ENCODE measurements at places on chromosomes 6 and 20. TPM values are rescaled to one million over a fixed set of nuclear protein-coding genes. Genes with fewer than 3 reads are reported as not detected.
A peak's percentile ranks its signal among the peaks of the same experiment; 100 is the strongest.

GRCh38 chr6:98764373-98764911 is 69.9 kb upstream of the POU3F2 start:
- no peaks in the 10 kb centered on the region for H3K4me1 ChIP-seq
- DNase-seq = no peak
- H3K27me3 ChIP-seq = no peaks in the 10 kb centered on the region
- no peak overlapping the region for H3K4me3 ChIP-seq
- no peak overlapping the region for H3K27ac ChIP-seq

Gene DACT2
- total RNA-seq = not detected

DNA sequence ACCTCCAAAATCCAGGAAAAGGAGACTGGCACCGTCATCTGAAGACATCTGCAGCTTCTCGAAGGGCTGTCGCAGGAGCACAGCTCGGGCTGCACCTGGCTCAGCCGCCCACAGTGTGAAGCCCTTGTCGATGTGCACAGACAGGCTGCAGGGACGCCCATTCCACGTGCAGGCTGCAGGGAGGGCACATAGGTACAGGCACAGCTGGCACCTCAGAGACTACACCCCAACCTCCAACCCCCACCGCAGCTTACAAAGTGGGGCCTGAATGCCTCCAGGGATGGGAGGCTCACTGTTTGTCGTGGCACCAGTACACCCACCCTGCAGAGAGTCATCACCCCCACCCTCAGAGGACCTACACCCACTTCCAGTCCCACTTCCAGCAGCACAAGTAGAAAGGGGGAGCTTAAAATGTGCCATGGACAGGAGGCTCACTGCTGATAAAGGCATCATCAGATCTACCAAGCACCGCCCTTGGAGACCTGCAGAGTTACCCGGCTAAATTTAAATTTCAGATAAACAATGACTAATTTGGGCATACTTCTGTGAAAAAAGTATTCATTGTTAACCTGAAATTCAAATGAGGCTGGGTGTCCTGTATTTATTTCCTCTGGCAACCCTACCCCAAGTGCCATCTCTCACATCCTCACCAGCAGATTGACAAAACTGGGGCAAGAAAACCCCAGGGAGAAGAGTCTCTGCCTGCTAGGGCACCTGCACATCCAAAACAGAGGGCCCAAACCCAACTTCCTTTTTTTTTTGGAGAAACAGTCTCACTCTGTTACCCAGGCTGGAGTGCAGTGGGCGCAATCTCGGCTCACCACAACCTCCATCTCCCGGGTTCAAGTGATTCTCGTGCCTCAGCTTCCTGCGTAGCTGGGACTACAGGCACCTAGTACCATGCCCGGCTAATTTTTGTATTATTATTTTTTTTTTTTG is 7.7 kb upstream of the CDK5RAP1 start:
- peak overlapping the region; percentile 99 for H3K27ac ChIP-seq
- peak; percentile 96 for DNase-seq
- H3K36me3 ChIP-seq = peaks cover 47% of the 10 kb centered on the region
- peak overlapping the region; percentile 67 for H3K4me3 ChIP-seq

DNA sequence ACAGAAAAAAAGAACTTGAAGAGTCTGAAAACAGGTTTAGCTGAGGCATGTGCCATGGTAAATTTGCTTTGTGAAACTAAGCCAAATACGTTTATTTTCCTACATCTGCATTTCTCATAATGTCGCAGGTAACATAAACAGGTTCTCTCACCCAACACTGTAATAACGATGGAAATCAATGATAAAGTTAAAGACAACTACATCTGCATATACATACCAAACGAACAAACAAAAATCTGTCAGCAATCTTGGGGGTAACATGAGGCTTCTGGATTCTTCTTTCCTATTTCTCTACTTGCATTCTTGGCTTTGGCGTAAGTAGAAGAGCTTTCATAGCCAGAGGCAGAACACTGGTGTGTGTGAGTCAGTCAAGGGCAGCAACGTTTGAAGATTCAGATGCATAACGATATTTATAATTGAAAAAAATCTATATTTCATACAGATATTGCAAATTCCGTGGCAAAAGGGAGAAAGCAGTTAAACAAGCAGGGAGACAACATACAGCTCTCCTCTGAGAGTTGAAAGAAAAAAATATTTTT is 195.1 kb downstream of the EDN1 start:
- no peak overlapping the region for H3K4me3 ChIP-seq
- no peaks in the 10 kb centered on the region for H3K36me3 ChIP-seq
- H3K27ac ChIP-seq = no peak overlapping the region
- H3K27me3 ChIP-seq = no peaks in the 10 kb centered on the region
- no peak for DNase-seq

- H3K27me3 ChIP-seq = no peaks in the 10 kb centered on the region
- no peaks in the 10 kb centered on the region for H3K36me3 ChIP-seq
- DNase-seq = no peak
These were observed 20.1 kb downstream of the PLCB1 start for GRCh38 chr20:8152183-8152582.

GRCh38 chr6:170290296-170291128 is at the start of gene DLL1:
Gene DLL1 (minus strand): TSS chr6:170291078. CDS start chr6:170290139, 939 bp downstream.
- no peaks in the 10 kb centered on the region for H3K27me3 ChIP-seq
- H3K4me3 ChIP-seq = peak within 1 kb of the TSS; percentile 69
- DNase-seq = peak; percentile 55

- DNase-seq = peak; percentile 53
- no peaks in the 10 kb centered on the region for H3K36me3 ChIP-seq
- no peaks in the 10 kb centered on the region for H3K27me3 ChIP-seq
- H3K4me1 ChIP-seq = peaks cover 4% of the 10 kb centered on the region
These were observed 44.7 kb downstream of the MYH7B start for GRCh38 chr20:35000311-35000921.

Gene ATF6B
- 51.3 TPM for total RNA-seq

DNA sequence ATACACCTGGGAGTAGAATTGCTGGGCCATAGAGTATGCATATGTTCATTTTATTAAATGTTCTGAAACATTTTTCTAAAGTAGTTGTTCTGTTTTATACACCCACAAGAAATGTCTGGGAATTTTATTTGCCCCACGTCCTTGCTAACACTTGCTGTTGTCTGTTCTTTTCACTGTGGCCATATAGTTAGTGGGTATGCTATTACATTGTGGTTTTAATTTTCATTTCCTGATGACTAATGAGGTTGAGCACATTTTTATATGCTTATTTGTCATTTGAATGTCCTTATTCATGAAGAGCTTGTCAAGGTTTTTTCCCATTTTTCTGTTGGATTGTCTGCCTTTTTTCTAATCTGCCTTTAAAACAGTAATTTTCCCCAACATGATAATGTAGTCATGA is 41.5 kb upstream of the TGM3 start:
- no peak overlapping the region for H3K4me3 ChIP-seq
- no peaks in the 10 kb centered on the region for H3K27me3 ChIP-seq
- no peak for DNase-seq
- H3K36me3 ChIP-seq = no peaks in the 10 kb centered on the region

DNA sequence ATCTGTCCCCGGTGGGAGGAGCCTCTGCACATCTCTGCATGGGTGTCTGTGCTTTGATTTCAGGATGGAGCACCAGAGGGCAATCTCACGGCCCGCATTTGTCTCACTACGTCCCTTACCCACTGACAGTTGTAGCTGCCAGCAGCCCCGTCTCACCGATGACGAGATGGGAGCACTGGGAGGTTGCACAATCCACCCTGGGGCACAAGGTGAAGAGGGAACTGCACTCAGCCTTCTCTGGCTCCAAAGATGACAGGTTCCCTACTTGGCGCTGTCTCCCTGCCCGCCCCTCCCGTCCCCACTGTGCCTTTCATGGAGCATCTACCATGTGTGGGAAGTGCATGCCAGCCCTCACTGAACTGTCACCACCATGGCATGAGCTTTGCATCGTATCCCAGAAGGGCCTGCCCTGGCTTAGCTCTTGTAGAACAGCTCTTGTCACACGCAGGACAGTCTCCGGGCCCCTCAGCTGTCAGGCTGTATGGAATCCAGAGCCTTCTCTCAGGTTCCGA is 99.9 kb upstream of the PMEPA1 start:
- H3K27me3 ChIP-seq = no peaks in the 10 kb centered on the region
- H3K36me3 ChIP-seq = no peaks in the 10 kb centered on the region
- H3K27ac ChIP-seq = no peak overlapping the region

GRCh38 chr6:137717074-137718073 is 149.7 kb upstream of the TNFAIP3 start:
- no peaks in the 10 kb centered on the region for H3K36me3 ChIP-seq
- H3K27ac ChIP-seq = no peak overlapping the region
- H3K4me1 ChIP-seq = peaks cover 6% of the 10 kb centered on the region
- no peak for DNase-seq

DNA sequence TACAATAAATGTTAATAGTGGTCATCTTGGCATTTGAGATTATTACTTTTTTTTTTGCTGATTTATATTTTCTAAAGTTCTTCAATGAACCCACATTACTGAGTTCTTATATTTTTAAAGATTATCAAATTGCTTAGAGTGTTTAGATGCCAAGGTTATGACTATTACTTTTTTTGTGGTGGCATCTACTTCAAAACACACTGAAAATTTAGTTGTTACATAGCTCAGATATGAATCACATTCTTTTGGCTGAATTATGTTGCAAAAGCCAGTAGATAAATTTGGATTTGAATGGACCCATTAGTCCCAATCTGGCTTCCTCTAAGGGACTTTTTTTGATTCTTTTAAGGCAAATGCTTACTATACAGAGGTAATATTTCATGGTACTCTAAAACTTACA is 8.9 kb downstream of the UTRN start:
- no peak overlapping the region for H3K27ac ChIP-seq
- no peaks in the 10 kb centered on the region for H3K36me3 ChIP-seq
- H3K27me3 ChIP-seq = no peaks in the 10 kb centered on the region
- H3K4me3 ChIP-seq = no peak overlapping the region
- no peaks in the 10 kb centered on the region for H3K4me1 ChIP-seq

GRCh38 chr6:99613705-99614429 is 7.2 kb downstream of the PRDM13 start:
- DNase-seq = no peak
- H3K27me3 ChIP-seq = no peaks in the 10 kb centered on the region
- no peak overlapping the region for H3K27ac ChIP-seq
- H3K36me3 ChIP-seq = no peaks in the 10 kb centered on the region
- no peaks in the 10 kb centered on the region for H3K4me1 ChIP-seq

DNA sequence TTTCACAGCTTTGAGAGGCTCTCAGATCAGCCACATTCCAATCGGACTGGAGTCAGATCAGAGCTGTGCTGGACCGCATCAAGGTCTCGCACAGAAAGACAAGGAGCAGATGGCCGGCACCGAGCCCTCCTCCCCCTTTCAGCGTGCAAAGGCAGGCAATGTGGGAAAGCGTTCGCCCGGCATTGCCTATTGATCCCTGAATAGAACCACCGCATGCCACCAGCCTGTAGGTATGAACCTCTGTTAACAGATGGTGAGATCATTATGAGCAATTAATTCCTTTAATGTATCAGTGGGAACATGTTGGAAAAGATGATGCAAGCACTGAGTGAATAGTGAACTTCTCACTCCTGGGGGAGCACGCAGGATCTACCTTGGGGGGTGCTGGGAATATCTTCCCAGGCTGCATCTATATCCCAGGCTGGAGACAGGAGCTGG is 117.5 kb upstream of the ID4 start:
- no peaks in the 10 kb centered on the region for H3K27me3 ChIP-seq
- H3K27ac ChIP-seq = no peak overlapping the region
- DNase-seq = no peak
- H3K36me3 ChIP-seq = no peaks in the 10 kb centered on the region
- H3K4me1 ChIP-seq = no peaks in the 10 kb centered on the region
- no peak overlapping the region for H3K4me3 ChIP-seq

Gene GDAP1L1
- total RNA-seq = 0.89 TPM

Gene PRR18
- total RNA-seq = not detected

- H3K36me3 ChIP-seq = no peaks in the 10 kb centered on the region
- H3K4me3 ChIP-seq = no peak overlapping the region
- DNase-seq = no peak
- no peaks in the 10 kb centered on the region for H3K27me3 ChIP-seq
- H3K4me1 ChIP-seq = no peaks in the 10 kb centered on the region
These were observed 59.4 kb upstream of the PRELID3B start for GRCh38 chr20:59101961-59102360.

DNA sequence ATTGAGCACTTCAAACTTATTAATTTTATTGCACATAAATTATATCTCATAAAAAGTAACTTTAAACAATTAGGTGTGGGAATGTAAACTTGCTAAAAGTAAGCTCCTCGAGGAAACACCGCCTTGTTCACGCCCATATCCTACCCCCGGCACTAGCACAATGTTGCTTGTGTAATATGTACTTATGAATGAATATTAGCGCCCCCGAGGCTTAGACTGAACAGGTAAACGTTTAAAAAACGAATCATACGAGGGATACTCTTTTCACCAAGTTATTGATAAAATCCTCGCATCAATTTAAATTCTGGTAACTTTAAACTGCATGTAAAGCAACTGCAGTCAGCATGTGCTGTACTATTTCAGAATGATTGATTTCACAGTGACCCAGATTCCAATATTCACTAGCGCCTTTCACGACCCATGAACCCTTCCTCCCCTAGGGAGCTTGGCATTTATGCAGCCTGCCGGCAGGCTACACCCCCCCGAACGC is 637 bp downstream of the TFB1M start:
- H3K4me3 ChIP-seq = peak overlapping the region; percentile 96
- no peaks in the 10 kb centered on the region for H3K27me3 ChIP-seq
- H3K36me3 ChIP-seq = peaks cover 39% of the 10 kb centered on the region
- peak; percentile 70 for DNase-seq
- H3K27ac ChIP-seq = peak overlapping the region; percentile 49

DNA sequence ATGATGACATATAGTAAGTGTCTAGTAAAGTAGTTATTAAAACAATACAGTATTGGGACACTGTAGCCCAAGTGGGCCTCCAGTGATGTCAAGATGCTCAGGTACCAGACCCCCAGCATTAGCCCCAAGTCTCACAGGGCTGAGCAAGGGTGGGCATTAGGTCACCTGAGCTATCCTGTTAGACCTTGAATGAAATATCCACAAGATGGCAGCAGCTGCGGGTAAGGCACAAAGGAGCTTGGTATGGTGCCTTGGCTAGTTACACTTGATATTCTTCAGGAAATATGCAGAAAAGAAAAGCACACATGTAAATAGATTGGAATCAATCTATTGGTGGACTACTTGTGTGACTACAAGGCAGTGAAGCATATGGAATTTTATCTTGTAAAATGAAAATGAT is 701.8 kb upstream of the ADGRB3 start:
- H3K4me3 ChIP-seq = no peak overlapping the region
- DNase-seq = peak; percentile 50
- H3K27me3 ChIP-seq = no peaks in the 10 kb centered on the region
